ENCODE measurements at places on chromosomes 12 and 14. TPM values are rescaled to one million over a fixed set of nuclear protein-coding genes. Genes with fewer than 3 reads are reported as not detected.
A peak's percentile ranks its signal among the peaks of the same experiment; 100 is the strongest.

- no peak for DNase-seq
These were observed 33.9 kb downstream of the FOXN4 start for GRCh38 chr12:109275173-109275572.

DNA sequence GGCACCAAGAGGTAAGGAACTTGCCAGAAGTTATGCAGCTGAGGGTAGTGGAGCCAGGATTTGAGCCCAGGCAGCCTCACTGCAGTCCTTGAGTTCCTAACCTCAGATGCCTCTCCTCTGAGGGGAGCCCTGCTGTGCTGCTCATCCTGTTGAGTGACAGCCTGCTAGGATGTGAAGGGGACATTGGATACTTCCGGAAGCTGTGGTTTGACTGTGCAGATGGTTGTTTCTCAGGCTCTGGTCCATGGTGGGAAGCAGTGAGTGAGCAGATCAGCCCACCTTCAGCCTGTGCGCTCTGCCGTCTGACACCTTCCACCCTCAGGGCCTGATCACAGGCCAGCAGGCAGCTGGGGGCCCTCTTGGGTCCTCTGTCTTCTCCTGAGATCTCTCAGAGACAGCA is 253.2 kb downstream of the CACNA1C start:
- peak; percentile 49 for DNase-seq

DNA sequence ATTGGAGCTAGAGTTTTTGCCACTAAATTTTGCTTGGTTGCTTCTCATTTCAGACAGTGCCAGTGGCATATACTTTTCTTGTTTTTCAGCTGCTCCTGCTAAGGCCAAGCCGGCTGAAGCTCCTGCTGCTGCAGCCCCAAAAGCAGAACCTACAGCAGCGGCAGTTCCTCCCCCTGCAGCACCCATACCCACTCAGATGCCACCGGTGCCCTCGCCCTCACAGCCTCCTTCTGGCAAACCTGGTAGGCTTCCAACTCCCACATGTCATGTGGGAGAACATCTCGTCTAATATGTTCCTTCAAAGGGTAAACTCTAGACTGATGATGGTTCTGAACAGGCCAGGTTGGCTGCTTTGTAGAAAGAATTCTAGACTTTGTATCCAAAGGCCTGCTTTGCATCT is 11.0 kb downstream of the DLST start:
- no peak for DNase-seq

DNA sequence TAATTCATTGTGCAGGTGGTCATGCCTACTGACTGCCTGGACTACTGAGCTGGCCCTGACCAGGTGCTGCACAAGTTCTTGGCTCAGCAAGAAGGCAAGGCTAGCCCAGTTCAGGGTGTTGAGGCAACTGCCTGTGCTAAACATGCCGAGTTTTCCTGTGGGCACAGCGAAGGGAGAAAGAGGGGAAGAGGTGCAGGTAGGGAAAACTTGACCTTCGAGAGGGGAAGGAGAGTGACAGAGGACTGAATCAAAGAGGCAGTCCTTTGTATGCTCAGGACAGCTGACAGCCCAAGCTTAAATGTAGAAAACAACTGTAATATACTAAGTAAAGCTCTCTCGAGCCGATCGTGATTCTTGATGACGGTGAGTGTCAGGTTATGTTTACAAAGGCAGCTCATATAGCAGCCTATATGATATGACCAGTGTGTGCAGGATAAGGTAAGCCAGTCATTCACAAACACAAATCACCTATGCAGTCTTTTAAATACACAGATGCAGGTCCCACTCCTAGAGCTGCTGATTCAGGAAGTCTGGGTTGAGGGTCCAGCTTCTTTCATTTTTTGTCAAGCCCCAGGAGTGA is 2.6 kb downstream of the IRAK3 start:
- DNase-seq, result no peak

DNA sequence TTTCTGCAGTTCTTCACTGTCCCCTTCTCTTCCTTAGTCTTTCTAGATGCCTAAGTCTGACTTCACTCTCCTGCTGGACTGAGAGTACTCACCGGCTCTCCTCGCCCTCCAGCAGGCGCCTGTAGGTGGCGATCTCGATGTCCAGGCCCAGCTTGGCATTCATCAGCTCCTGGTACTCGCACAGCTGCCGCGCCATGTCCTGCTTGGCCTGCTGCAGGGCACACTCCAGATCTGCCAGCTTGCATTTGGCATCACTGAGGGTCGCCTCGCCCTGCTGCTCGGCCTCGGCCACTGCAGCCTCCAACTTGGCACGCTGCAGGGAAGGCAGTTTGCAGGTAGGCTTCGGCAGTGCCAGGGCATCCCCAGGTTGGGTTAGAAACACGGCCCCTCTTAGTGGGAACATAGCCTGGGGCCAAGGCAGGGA is 5.2 kb downstream of the KRT84 start:
- DNase-seq, result peak; percentile 74

GRCh38 chr12:846421-846820 is 94.0 kb downstream of the WNK1 start:
- no peak for DNase-seq

RPGRIP1 gene
- not detected for total RNA-seq

TNS2 gene
- 59.8 TPM for total RNA-seq

INHBC gene
- total RNA-seq, result not detected

GPR84 gene
- not detected for total RNA-seq
